ENCODE measurements at places on chromosomes 7 and 10. TPM values are rescaled to one million over a fixed set of nuclear protein-coding genes. Genes with fewer than 3 reads are reported as not detected.
A peak's percentile ranks its signal among the peaks of the same experiment; 100 is the strongest.

- DNase-seq, result no peak
Measured at GRCh38 chr7:32037650-32038198, 32.5 kb downstream of the PDE1C start.

DNA sequence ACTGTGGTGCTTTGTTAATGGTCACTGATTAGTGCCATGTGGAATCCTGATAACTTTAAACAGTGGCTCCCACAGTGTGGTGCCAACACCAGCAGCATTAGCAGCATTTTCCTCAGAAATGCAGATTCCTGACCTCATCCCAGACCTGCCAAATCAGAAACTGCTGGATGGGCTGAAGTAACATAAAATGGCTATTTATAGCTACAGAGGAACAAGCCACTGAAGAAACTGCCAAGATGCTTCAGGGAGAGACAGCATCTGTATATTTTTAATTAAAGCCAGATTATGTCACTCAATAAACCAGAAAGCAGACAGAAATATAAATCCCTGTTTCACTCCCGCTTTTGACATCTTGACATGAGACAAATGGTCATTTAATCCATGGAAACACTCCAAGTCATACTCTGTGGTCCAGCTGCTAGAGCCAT, 178.5 kb downstream of the AMPH start:
- no peak for DNase-seq

Gene GIMAP6
- not detected for total RNA-seq

GRCh38 chr7:27164367-27165088, 809 bp downstream of the HOXA9 start:
- no peak for DNase-seq

Gene TAS2R3
- 0.34 TPM for total RNA-seq

- DNase-seq, result no peak
Measured at GRCh38 chr10:29830531-29831512, 196.1 kb upstream of the SVIL start.

Gene MYOZ1
- total RNA-seq, result not detected

Gene TBX20
- not detected for total RNA-seq

GRCh38 chr10:27774831-27775230, 29.2 kb upstream of the MKX start:
- DNase-seq, result no peak

- peak; percentile 41 for DNase-seq
Measured at GRCh38 chr10:69316313-69317059, 38.2 kb downstream of the HK1 start.

- no peak for DNase-seq
Measured at GRCh38 chr7:37107047-37107750, 341.5 kb downstream of the ELMO1 start.

Gene GIMAP5
- total RNA-seq, result not detected

DNA sequence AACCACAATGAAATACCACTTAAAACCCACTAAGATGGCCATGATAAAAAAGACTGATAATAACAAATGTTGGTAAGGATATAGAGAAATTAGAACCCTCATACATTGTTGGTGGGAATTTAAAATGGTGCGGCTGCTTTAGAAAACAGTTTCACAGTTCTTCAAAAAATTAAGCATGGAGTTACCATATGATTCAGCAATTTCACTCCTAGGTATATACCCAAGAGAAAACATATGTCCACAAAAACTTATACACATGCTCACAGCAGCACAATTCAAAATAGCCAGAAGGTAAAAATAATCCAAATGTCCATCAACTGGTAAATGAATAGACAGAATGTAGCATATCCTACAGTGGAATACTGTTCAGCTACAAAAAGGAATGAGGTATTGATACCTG, 30.0 kb downstream of the ATXN7L1 start:
- DNase-seq, result no peak

GRCh38 chr10:75234017-75234682, 1.6 kb downstream of the COMTD1 start:
- peak; percentile 80 for DNase-seq
